Testis (tissue), 5 donors: ENCODE measurements at places on chromosomes 3 and 15.

- no peak for DNase-seq
Observed at GRCh38 chr3:87318617-87319021, 42.2 kb upstream of the POU1F1 start.

GRCh38 chr3:66498687-66499621, 1.9 kb downstream of the LRIG1 start:
- DNase-seq: peak; percentile 37

GRCh38 chr3:21533002-21533401, 218.0 kb downstream of the ZNF385D start:
- no peak for DNase-seq

GRCh38 chr3:106510206-106510605, 641.4 kb upstream of the CBLB start:
- no peak for DNase-seq

- DNase-seq: no peak
Observed at GRCh38 chr3:50848308-50848707, 173.6 kb downstream of the DOCK3 start.

- DNase-seq: no peak
Observed at GRCh38 chr15:39786447-39787056, 3.9 kb upstream of the FSIP1 start.

DNA sequence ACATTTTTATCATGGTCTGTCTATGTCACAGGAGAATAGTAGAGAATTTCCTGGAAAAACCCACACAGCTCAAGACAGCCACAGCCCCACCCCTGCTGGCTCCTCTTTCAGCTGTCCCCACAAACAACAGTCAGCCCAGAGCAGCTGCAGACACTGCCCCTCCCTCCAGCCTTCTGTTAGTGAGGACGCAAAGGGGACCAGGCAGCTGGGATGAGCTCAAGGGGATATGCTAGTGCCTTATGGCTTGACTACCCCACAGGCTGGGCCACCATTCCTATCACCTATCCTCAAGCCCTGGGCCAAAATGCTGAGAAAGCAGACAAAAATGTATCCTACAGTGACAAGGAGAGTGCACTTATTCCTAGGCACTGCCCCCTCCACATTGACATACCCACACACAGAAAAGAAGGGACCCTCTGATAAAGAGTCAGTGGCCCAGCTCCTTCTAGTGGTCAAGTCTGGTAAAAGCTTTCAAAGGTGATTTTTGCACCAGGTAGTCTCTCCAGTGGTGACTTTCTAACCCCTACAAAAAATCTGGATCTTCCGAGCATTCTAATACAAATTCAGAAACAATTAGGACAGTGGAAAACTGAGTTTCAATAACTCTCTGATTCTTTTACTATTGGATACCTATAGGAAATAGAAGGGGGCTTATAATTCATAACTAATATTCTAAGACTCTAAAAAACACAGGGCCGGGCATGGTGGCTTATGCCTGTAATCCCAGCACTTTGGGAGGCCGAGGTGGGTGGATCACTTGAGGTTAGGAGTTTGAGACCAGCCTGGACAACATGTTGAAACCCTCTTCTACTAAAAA, 3.0 kb upstream of the MAP1A start:
- DNase-seq: peak; percentile 61

- no peak for DNase-seq
Observed at GRCh38 chr15:77349666-77350065, 70.2 kb downstream of the PEAK1 start.
